GM13976 (cell line): ENCODE measurements at places on chromosomes 6 and 20.
A peak's percentile ranks its signal among the peaks of the same experiment; 100 is the strongest.

DNA sequence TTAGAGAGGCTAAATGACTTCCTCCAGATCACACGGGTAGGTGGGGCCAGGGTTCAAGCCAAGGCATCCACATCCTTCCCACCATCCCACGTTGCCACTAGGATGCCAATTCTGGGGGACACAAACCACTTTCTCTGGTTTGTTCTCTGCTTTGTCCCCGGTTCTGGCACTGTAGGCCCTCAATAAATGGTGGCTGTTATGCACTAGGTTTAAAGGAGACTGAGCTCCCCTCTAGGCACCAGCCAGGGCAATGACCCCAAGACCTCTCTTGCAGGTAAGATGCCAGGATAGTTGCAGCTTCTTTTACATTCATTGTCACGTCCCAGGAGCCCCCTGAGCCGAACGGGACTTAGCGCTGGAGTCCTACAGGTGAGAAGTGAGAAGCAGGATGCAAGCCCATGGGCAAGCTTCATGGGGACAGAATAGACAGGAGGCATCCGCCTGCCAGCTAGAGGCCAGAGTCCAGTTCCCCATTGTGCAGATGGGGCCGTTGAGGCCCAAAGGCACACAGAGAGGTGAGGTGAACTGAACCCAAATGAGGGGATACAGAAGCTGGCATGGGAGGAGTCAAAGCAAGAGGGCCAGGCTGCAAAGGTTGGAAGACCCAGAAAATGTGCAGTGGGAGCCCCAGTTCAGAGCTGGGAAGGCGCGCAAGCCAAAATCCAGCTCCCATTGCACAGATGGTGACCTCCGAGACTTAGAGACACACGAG is 677 bp downstream of the PXMP4 start:
- no peak for DNase-seq

- DNase-seq: no peak
Measured at GRCh38 chr6:166056637-166057036, 111.0 kb downstream of the TBXT start.

DNA sequence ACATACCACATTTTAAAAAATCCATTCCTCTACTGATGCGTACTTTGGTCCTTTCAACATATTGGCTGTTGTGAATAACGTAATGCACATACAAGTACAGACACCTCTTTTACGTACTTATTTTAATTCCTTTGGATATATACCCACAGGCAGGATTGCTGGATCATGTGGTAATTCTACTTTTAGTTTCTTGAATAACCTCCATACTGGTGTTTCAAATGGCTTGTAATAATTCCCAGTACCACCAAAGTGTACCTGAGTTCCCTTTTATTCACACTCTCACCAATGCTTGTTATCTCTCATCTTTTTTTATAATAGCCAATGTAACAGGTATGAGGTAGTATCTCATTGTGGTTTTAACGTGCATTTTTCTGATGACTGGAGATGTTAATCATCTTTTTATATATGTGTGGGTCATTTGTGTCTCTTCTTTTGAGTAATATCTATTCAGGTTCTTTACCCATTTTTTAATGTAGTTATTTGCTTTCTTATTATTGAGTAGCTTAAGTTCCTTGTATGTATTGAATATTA is 191.9 kb downstream of the ADGB start:
- DNase-seq: no peak

GRCh38 chr20:36309643-36310042 is 3.5 kb downstream of the DLGAP4 start:
- DNase-seq: no peak

DNA sequence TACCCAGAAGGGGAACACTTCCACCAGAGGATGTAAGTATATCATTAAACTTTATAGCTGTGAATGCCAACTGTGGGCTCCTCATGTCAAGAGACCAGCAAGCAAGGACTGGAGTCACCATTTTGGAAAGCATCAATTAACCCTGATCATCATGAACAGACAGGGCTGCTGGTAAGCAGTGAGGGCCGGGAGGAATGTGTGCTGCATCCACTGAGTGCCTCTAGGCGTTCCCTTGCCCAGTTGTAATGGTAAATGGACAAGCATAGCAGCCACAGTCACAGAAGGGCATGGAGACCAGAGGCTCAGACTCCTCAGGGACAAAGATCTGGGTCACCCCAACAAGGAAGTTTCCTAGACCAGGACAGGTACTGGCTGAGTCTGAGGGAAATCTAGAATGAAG is 23.6 kb downstream of the LINC00237 start:
- DNase-seq: no peak

DNA sequence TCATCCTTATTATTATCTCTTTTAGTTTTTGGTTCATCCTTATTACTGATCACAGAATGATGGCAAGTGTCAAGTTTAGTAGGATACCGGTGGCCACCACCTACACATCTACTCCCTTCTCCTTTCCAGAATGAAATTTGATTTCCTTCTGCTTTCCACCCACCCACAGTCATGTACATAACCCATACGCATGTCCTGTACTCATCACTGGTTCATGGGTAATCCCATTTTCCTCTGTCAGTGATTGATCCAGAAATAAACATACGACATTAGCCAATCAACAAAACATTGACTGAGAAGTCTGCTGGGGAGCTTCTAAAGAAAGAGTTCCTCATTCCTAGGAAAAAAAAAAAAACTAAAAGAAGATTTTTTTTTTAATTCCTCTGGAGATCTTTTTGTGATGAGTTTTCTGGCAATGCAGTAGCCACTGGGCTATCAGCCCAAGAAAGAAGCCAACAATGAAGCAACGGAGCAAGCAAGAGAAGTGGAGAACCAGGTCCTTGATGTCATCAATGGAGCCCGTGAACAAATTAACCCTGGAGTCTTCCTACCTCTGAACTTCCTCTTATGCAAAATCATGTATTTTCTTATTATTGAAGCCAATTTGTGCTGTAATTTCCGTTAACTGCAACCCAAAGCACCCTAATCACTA is 127.8 kb downstream of the TASP1 start:
- DNase-seq: no peak

- DNase-seq: peak; percentile 52
Measured at GRCh38 chr20:10551732-10552724, 116.9 kb downstream of the SLX4IP start.

GRCh38 chr20:32352121-32352720 is 5.9 kb upstream of the ASXL1 start:
- no peak for DNase-seq

DNA sequence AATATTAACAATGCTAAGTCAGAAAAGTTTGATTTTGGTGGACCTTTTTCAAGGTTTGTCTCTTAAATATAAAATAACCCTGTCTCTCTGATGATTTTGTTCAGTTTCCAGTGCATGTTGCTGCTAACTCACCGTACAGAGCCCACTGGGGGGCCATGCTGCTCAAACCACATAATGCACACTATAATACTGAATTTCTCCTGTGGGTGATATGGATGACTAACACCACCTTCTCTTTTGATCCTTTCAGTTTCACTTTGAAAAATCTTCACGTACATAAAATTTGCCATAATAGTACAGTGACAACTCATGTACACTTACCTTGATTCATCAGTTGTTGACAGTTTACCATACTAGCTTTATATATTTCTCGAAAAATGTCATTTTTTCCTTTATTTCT is 506.6 kb upstream of the MAN1A1 start:
- DNase-seq: peak; percentile 5

DNA sequence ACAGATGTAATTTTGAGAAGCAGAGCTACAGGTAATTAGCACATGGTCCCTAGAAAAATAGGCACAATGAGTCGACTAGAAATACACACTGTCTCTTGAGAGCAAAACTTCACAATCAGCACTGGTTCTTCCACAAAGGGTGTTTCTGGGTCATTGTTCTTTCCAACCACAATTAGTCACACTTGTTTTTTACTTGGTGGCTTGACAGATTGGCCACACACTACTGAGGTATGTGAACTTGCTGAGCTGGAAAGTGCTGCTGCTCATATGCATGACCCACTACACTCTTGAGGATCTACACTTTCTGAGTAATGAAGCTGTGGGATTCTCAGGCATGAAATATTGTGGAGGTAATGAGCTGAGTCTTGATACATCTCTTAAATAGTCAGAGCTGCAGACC is 347.7 kb downstream of the BCKDHB start:
- DNase-seq: peak; percentile 7

DNA sequence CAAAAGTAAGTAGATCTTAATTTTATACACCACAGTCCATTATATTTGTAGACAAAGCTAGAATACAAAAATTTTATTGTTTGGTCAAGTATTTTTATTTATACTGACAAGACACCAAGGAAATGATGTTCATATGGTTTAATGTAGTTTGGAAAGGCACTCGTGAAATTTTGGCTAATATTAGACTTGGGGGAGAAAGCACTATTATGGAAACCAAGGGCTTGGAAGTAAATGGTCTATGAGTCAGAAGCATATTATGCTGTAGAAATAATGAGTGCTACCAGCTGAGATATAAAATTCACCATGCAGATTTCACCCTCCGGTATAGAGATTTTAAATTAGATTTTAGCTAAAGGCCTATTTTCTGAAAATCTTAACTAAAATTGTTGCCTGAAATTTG is 233.6 kb downstream of the KCNQ5 start:
- no peak for DNase-seq

GRCh38 chr6:170040906-170041305 is 250.0 kb downstream of the DLL1 start:
- no peak for DNase-seq

DNA sequence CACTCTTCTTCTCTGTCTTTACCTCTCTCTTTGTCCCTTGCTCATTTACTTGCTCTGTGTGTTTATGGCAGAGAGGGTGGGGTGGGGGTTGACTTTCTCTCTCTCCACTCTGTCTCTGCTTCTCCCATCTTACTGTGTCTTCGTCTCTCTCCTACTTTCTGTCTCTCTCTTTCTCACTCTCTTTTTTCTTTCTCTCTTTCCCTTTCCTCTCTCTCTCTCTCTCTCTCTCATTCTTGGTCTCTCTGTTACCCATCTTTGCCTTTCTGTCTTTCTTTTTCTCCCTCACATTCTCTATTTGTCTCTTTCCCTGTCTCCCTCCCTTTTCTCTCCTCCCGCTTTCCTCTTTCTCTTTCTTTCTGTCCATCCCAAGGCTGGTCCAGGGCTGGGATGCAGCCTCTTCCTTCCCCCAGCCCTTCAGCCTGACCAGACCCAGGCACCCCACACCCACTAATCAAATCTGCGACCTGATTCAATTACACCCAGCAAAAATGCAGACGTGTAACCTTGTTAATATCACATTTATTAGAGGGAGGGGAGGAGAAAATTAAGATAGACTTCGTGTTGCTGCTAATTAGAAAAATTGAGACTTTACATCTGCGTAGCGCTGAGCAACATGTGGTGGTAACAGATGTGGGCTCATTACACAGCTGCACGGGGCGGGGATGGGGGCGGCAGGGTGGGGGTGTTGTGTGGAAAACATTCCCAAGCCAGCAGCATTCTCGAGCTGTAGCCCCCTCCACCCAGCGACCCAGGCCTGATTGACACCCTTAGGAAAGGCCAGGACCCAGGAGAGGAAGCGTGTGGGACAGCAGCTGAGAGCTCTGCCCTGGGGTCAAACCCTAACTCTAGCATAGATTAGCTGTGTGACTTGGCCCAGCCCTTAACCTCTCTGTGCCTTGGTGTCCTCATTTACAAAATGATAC is 124.9 kb upstream of the MAFB start:
- DNase-seq: no peak

DNA sequence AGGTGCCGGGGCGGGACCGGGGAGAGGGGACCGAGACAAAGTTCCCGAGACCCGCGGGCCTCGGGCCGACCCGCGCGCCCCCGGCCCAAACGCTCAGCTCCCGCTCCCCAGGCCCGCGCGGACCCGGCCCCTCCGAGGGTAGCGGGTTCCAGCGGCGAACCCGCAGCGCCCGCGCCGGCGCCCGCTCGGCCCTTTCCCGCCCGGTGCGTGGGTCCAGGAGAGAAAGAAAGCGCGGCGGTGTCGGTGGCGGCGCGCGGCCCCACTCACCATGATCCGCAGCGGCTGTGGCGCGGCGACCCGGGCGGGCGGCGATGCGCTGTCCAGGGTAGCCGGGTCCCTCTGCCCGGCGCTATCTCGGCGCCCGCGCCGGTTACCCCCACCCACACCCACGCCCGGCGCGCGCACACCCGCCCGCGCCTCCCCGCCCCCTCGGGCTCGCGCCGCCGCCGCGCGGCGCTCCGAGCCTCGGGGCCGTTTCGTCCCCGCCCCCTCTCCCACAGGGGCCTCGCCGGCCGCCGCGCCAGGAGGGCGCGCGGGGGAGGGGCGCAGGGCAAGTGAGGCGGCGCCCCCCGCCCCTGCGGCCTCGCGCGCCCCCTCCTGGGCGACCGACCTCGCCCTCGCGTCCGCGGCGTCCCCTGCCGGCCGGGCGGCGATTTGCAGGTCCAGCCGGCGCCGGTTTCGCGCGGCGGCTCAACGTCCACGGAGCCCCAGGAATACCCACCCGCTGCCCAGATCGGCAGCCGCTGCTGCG is at the start of gene ELOVL2:
TSS of gene ELOVL2 (minus strand) at position 345 of the 751 bp plus-strand sequence. CDS start at position 270, 75 bp downstream.
- DNase-seq: peak; percentile 72

GRCh38 chr20:13813910-13814309 is 29.1 kb downstream of the NDUFAF5 start:
- no peak for DNase-seq
